Transverse colon (tissue), 4 donors: ENCODE measurements at places on chromosomes 5 and 9. TPM values are rescaled to one million over a fixed set of nuclear protein-coding genes. Genes with fewer than 3 reads are reported as not detected.

DNA sequence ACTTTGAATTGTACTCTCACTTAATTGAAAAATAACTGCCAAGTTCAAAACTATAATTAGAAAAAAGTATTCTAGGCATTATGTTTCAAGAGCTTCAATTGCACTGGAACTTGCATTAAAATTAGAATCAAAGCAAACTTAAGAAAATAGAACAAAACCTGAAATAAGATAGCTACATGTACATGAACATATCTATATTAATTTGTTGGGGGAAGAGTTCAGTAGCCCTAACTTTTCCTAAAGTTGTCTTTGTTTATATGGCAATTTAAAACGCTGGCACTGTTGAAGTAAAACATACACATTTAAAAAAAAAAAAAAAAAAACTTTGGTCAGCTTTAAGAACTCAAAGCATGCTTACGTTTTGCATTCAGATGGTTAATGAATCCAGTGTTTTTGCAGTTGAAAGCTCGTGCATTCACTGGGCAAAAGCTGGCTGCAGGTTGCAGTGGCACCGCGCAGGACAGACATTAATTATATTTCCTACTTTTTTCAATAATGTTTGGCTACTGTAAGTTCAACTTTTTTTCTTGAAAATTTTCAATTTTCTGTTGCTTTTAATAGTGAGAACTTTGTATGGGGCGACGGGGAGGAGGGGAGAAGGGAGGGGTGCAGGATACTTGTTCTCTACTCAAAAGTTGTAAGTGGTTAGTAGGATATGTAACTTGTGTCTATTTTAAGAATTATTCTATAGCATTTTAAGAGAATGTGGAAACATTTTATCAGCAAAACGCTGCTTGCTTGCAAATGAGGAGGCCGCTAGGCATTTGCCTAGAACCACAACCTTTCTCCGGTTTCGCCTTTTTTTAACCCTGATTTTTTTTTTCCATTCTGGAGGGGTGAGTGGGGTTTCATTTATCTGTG lies 3.9 kb downstream of the NR2F1 start:
- no peak overlapping the region for H3K4me3 ChIP-seq
- no peak overlapping the region for H3K27ac ChIP-seq
- H3K36me3 ChIP-seq: no peaks in the 10 kb centered on the region
- H3K27me3 ChIP-seq: peaks cover 97% of the 10 kb centered on the region

GRCh38 chr9:71352837-71353236 lies 231.4 kb upstream of the TRPM3 start:
- H3K36me3 ChIP-seq: no peaks in the 10 kb centered on the region
- no peak overlapping the region for H3K27ac ChIP-seq
- no peaks in the 10 kb centered on the region for H3K4me1 ChIP-seq
- no peaks in the 10 kb centered on the region for H3K27me3 ChIP-seq
- H3K4me3 ChIP-seq: no peak overlapping the region
- no peak for DNase-seq

DNA sequence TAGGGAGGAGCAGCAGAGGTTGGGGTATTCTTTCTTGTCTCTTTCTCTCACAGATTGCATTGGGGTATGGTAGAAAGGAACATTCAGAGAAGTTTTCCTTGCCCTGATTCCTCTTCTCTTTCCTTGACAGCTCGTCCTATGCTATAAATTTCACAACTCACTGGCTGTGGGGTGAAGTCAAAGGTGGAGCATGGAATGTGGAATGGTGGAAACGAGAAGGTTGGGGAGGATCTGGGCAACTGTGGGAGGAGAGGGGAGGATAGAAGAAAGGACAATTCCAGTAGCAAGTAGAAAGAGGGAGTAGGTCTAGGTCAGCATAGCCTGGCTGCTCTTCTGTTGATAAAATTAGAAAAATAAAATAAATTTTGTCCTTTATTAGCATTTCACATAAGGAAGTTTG lies 39.0 kb upstream of the POC5 start:
- DNase-seq: no peak
- H3K4me3 ChIP-seq: no peak overlapping the region
- H3K36me3 ChIP-seq: no peaks in the 10 kb centered on the region
- H3K4me1 ChIP-seq: no peaks in the 10 kb centered on the region

DNA sequence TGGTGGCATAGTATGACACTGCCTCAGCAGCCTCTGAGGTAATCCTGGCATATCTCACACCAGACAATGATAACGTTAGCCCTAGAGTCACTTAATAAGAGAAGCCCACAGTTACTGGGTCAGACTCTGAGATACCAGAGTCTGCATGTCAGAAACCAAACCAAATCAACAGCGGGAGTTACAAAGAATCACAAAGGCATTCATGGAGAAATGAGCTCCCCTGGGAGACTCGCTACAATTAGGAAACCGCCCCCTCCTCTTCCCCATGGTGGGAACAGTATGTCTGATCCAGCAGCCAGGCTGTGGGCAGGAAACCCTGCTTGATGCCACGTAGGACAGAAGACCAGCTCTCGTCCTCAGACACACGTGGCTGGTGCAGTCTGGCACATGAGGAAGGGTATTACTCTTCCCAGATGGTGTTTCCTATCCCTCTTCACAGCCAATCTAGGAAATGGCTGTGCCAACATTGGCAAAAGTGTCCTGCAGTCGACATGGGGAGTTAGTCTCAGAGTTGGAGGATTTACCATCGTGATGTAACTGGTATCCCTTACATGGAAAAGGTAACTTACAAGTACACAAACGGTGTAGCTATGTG lies 485.4 kb downstream of the ZNF608 start:
- no peak overlapping the region for H3K27ac ChIP-seq
- no peak overlapping the region for H3K4me3 ChIP-seq
- no peak for DNase-seq
- H3K27me3 ChIP-seq: no peaks in the 10 kb centered on the region
- H3K36me3 ChIP-seq: no peaks in the 10 kb centered on the region

The FOXD4 gene
- 0.32 TPM for total RNA-seq

The CDKN2B-AS1 gene
- total RNA-seq: 1.00 TPM

The S1PR3 gene
- total RNA-seq: 2.0 TPM

The ELOVL7 gene
- 13.8 TPM for total RNA-seq

The HAVCR2 gene
- 6.7 TPM for total RNA-seq
